ENCODE measurements at places on chromosomes 2 and 18.

DNA sequence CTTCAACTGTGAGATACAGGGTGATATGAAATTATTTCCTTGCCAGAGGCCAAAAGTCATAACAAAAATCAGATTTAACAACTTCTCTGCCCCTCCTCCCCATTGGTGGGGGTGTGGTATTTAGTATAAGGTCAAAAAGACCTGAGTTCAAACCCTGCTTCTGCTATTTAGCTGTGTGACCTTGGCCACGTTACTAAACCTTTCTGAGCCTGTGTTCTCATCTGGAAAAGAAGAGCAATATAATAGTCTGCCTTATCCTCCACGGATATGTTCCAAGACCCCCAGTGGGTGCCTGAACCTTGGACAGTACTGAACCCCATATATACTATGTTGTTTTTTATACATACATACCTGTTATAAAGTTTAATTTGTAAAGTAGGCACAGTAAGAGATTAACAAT, 3.7 kb downstream of the CDC42EP3 start:
- DNase-seq = no peak

DNA sequence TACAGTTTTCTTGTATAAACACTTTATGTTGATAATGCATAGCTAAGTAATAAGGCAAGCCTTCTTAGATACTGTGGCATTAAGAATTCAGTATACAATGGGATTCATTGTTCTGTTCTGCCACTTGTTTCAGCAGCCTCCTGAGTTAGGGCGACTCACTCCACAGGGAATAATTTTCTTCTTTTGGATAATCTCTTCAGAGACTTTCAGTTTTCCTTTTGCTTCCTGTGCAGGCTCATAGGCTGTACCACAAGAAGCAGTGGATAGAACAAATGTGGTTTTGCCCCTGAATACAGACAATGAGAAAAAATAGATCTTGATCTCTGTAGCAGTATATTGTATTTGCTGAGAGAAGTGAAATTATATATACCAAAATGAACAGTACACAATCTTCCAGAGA, 298.0 kb downstream of the ZNF407 start:
- DNase-seq = no peak

- DNase-seq = no peak
These were observed 84.3 kb downstream of the COL4A4 start for GRCh38 chr2:227079726-227080125.

DNA sequence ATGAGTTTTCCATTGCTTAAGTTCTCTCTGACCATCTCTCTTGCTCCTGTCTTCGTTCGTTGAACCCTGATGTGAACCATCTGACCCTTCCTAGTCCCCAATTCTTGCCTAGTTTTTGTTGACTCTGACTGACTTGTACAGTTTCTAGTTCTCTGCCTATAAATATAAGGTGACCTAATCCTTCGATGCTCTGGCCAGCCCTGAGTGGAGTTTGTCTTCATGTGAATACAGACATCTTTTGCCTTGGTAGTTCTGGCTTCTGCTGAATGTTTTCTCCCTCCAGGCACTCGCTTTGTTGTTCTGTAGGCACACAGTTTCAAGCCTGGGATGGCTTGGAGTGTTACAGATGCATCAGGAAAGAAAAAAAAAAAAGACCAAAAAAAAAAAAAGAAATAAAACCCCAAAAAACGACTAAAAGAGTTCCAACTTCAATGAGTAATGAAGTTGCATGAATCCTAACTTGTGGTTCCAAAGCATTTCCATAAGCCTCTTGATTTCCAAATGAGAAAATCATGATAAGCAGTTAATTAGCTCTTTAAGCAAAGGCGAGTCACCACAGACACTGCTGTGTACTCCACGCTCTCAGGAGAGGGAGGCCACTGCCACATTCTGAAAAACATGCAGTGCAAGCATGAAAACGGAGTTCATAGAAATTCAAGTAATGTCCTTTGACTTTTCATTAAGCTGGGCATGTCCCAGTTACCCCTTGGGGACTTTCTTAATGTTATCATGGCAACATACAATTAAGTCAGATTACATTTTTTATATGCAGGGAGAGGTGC, 165.2 kb downstream of the TDRD15 start:
- DNase-seq = no peak

GRCh38 chr2:238839428-238839827, 8.5 kb upstream of the TWIST2 start:
- DNase-seq = no peak

DNA sequence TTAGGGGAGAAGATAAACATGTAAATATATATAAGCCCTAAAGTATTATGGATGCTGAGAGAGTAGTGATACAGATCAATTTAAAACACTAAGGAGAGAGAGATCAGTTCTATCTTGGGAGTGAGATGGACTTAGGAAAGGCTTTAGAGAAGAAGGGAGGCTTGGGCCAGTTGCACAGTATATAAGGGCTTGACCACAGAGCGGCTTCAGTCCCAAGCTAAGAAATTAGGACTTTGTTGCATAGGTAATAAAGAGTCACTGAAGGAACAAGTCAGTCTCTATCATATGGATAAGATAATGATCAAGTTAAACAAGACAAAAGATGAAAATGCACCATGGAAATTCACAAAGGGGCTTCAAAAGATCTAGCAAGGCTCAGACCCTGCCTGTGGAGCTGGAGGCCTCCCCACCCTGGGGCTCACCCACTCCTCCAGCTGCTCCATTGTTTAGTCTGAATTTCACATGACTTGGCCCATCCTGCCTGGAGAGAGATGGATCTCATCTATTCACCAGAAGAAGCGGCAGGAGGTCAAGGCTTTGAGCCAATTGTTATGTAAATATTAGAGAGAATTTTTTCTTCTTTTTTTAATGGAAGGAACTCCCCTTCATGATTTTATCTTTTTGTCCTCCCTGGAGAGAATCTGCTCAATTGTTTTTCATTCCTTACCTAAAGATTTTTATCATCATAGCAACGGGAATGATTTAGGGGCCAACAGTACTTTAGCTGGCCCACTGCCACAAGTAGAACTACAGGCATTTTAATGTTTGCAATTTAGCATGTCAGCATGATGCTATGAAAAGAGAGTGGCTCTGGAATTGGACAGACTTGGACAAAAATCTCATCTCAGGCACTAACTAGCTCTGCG, 44.0 kb downstream of the GYPC start:
- DNase-seq = no peak

- no peak for DNase-seq
These were observed 58.3 kb downstream of the KANSL1L start for GRCh38 chr2:210112871-210113270.

- peak; percentile 6 for DNase-seq
These were observed 64.7 kb downstream of the GYPC start for GRCh38 chr2:126720638-126721037.
